ENCODE measurements at places on chromosomes 11 and 22.

DNA sequence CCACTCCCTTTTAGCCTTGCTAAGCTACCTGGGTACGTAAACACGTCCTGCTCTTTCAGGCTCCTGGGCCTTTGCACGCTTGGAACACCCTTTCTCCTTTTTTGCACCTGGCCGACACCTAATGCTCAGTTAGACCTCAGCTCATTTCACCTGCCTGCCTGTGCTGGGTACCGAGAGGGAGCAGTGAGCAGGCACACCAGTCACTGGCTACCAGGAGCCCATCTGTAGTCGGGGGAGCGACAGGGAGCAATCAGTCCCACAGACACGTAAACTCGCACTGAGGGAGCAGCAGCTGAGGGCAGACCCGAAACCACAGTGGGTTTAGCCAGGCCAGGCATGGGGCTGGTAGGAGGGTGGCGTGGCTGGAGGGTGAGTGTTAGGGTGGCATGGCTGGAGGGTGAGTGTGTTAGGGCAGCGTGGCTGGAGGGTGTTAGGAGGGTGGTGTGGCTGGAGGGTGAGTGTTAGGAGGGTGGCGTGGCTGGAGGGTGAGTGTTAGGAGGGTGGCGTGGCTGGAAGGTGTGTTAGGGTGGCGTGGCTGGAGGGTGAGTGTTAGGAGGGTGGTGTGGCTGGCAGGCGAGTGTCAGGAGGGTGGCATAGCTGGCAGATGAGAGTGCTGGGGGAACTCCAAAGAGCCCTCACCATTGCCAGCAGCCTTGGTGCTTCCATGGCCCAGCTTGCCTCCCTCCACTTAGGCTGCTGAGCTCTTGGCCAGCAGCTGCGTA is 6.4 kb upstream of the GTSE1 start:
- no peak for DNase-seq

GRCh38 chr11:102111787-102112508 is 1.7 kb downstream of the YAP1 start:
- peak; percentile 64 for DNase-seq

DNA sequence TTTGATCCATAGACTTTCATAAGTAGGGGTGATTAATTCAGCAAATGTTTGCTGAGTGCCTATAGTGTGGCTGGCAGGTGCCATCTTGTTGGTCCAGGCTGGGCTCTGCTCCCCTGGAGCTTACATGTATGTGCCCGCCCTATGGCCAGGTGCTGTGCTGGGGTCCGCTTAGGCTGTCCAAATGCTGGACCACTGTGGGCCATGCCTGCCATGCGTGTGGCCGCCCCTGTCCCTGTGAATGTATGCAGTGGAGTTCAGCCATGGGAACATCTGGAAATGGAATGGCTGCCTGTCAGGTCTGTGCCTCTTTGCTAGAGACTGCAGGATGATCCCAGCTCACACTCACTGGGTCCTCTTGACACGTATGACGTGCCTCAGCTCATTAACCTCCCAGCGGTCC is 594.6 kb downstream of the TBC1D22A start:
- DNase-seq = no peak

DNA sequence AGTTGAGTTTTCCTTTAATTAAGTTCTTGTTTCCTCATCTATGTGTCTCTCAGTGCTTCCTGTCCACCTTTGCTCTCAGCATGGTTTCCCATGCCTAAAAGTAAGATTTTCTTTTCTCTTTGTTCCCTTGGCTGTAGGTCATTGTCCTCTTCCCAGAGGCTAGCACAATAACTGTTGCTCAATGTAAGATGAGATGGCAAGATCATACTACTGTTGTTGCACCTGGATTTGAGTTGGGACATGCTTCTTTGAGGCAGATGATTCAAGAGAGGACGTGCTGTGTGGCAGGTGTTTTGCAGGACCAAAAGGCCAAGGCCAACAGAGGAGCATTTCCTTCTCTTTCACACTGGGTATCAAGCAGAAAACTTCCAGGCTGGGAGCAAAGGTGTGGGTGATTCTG is 11.3 kb upstream of the NELL1 start:
- peak; percentile 71 for DNase-seq

GRCh38 chr11:27058456-27058855 is 17.8 kb downstream of the BBOX1 start:
- DNase-seq = no peak

GRCh38 chr11:79485694-79486093 is 44.9 kb upstream of the TENM4 start:
- DNase-seq = no peak
